ENCODE measurements at places on chromosomes 2 and 18.

GRCh38 chr2:175418224-175418835 lies 236.8 kb upstream of the ATP5MC3 start:
- DNase-seq, result no peak

- no peak for DNase-seq
Observed at GRCh38 chr2:17030047-17030446, 364.4 kb upstream of the CYRIA start.

DNA sequence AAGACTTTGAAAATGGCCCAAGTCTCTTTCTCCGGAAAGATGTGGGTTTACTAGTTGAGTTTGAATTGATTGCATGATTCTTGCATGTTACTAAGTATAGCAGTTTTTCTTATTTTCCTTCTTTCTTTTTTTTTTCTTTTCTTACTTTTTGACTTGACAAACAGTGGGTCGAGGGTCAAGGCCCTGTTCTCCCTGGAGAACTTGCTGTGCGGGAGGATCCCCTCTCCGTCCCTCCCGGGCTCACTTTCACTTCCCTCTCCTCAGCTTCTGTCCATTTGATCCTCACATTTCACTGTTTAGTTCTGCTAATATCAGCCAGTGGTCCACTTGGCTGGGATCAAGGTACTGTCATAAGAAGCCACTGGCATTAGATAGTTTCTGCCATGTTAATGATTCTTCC lies 767.4 kb downstream of the TDRD15 start:
- DNase-seq, result no peak

DNA sequence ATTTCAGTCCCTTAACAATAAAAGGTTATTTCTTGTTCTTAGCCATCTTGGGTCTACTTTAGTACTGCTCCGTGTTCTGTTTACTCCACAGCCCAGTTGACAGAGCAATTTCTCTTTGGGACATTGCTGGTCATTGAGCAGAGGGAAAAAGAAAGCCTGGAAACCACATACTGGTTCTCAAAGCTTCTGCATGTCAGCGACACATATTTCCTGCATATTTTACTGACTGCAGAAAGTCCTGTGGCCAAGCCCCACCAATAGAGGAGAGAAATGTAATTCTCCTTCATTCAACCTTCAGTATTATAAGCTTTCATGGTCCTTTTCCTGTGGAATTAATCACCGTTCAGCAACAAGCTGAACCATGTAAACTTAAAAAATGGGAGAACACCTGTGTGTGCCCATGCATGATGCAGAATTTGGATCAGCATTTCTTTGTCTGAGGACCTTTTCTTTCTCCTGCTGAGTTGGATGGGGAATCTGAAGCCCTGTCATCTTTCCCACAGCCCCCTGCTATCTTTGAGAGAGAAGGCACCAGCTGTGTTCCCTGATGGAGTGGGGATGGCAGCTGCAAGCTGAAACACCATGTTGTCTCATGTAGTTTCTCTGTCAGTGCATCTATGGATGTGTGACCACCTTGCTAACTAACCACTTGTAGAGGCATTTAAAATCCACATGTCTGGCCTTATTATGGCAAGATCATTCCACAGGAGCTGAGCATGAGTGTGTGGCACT lies 431.6 kb downstream of the MEIS1 start:
- DNase-seq, result no peak

- no peak for DNase-seq
Observed at GRCh38 chr18:61896118-61896517, 3.3 kb upstream of the RNF152 start.

DNA sequence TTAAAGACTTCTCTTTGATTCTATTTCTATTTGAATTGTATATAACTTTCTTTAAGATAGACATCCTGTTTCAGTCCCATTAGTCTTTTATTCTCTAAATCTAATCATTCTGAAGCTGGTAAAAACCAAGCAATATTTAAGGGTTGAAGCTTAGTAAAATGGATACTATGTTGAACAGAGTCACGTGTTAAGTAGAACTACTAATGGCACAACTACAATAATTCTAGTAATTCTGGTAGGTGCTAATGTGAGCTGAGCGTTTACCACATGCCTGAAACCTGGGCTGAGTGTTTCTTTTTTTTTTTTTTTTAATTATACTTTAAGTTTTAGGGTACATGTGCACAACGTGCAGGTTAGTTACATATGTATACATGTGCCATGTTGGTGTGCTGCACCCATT lies 8.9 kb upstream of the AFF3 start:
- no peak for DNase-seq

- DNase-seq, result no peak
Observed at GRCh38 chr2:102147935-102148334, 5.4 kb downstream of the IL1R1 start.

Measured in NCI-H2081 treated with DMSO at 0.1 percent for 48 hours (cell line).